CD4-positive, alpha-beta memory T cell (primary cell): ENCODE measurements at places on chromosomes 11 and 22. TPM values are rescaled to one million over a fixed set of nuclear protein-coding genes. Genes with fewer than 3 reads are reported as not detected.

The TCN2 gene
- 0.93 TPM for total RNA-seq

The MYO18B gene
- 0.26 TPM for total RNA-seq

The CDC45 gene
- total RNA-seq: 0.64 TPM

The SYT9 gene
- total RNA-seq: not detected

The FGF3 gene
- not detected for total RNA-seq

The APOBEC3F gene
- total RNA-seq: 18.4 TPM

The RFPL2 gene
- 0.61 TPM for total RNA-seq

The TEX54 gene
- total RNA-seq: not detected

The SYT13 gene
- not detected for total RNA-seq

The P2RY6 gene
- 0.61 TPM for total RNA-seq

The MMP10 gene
- total RNA-seq: not detected

The OR5A1 gene
- total RNA-seq: not detected

The SMIM35 gene
- total RNA-seq: 0.55 TPM

The MRPL21 gene
- total RNA-seq: 37.3 TPM

The GRM5 gene
- total RNA-seq: not detected

The HBB gene
- 0.61 TPM for total RNA-seq

The SLC22A6 gene
- not detected for total RNA-seq

The YPEL4 gene
- total RNA-seq: 11.8 TPM

The TSPAN18 gene
- total RNA-seq: 19.3 TPM

The STX3 gene
- 13.6 TPM for total RNA-seq

The KCTD14 gene
- not detected for total RNA-seq

The CCDC89 gene
- 0.22 TPM for total RNA-seq

The OR5M10 gene
- not detected for total RNA-seq

The IGHMBP2 gene
- total RNA-seq: 36.8 TPM

The RNF169 gene
- total RNA-seq: 24.6 TPM

The CCDC73 gene
- not detected for total RNA-seq

The CDCA5 gene
- 0.64 TPM for total RNA-seq

The PLA2G3 gene
- total RNA-seq: not detected

The CHRNA10 gene
- 5.5 TPM for total RNA-seq

The USP2 gene
- 0.22 TPM for total RNA-seq

The CHRDL2 gene
- not detected for total RNA-seq

The EMID1 gene
- not detected for total RNA-seq

The OR10A2 gene
- not detected for total RNA-seq

The FJX1 gene
- total RNA-seq: not detected

The PAX6 gene
- not detected for total RNA-seq

The DBX1 gene
- total RNA-seq: not detected

The SMC1B gene
- not detected for total RNA-seq

The BAIAP2L2 gene
- 3.6 TPM for total RNA-seq

The BCO2 gene
- 1.9 TPM for total RNA-seq

The OR8J3 gene
- total RNA-seq: not detected

The CSNK2A3 gene
- total RNA-seq: 1.0 TPM

The GRIK4 gene
- not detected for total RNA-seq

The ANO5 gene
- 0.09 TPM for total RNA-seq

The CASP5 gene
- not detected for total RNA-seq

The OR5B12 gene
- not detected for total RNA-seq

The UPB1 gene
- total RNA-seq: 1.4 TPM

The TKFC gene
- 42.1 TPM for total RNA-seq

The RIMBP3C gene
- 4.5 TPM for total RNA-seq

The KLHL22 gene
- 60.2 TPM for total RNA-seq
